Mesenchymal stem cell (in vitro differentiated cells and primary cell): ENCODE measurements at places on chromosomes 5 and 9.

- DNase-seq, result peak; percentile 53
Observed at GRCh38 chr9:96293498-96294158, 8.3 kb downstream of the HSD17B3 start.

DNA sequence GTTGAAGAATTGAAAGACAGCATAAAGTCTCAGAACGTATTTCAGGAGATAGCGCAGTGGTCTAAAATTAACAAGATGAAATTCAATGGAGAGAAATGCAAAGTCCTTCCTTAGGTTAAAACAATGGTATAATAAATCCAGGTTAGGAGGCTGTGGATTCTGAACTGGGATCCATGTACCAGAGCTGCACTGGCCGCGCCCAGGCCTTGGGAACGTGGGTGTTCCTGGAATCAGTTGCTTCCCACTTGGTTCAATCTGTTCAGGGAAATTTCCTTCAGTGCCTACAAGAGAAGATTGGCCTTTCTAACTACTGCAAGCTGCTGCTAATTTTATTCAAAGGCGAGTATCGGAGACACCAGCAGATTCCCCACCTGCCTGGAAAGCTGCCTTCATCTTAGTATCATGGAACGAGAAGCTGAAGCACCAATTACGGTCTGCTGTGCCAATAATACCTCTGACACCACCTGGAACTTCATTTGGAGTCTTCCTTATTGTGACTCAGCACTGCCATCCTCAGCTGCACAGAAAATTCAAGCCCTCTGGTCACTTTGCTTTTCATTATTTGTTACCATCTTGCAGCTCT, 14.3 kb upstream of the CTNND2 start:
- no peak for DNase-seq

- DNase-seq, result peak; percentile 96
Observed at GRCh38 chr9:113187929-113188595, 33.0 kb downstream of the FKBP15 start.

- peak; percentile 6 for DNase-seq
Observed at GRCh38 chr5:180259260-180259611, 32.6 kb downstream of the MAPK9 start.

DNA sequence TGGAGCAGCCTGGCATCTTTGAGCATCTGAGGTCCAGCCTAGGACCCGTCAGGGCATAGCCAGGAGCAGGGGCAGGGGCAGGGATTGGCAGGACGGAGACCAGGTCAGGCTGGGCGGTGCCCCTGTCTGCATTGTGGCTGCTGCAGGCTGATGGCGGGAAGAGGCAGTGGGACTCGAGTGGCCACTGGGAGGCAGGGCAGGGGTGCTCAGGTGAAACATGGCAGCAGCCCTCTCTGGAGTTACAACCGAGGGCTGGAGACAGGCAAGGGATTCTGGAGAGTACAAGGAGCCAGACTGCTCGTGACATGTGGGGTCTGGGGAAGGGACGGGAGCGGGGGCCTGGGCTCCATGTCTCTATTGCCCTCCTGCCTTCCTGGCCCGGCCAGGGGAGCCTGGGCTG, 97.4 kb upstream of the RAPGEF1 start:
- DNase-seq, result peak; percentile 3

DNA sequence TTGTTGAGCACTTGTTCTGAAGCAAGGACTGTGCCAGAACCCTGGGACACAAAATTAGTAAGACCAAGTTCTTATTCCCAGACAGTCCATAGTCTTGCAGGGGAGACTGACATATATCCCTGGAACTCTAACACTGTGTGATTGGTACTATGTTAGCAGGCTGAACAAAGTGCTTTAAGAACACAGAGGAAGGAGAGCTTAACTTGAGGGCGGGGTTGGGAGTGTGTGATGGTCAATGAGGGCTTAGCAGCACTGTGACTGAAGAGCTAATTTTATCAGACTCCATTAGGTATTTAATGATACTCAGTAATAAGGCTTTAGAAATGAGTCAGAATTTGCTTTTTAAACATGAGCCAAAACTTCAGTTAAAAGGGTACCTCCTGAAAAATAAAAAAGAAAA, 14.9 kb upstream of the SPATA24 start:
- no peak for DNase-seq

DNA sequence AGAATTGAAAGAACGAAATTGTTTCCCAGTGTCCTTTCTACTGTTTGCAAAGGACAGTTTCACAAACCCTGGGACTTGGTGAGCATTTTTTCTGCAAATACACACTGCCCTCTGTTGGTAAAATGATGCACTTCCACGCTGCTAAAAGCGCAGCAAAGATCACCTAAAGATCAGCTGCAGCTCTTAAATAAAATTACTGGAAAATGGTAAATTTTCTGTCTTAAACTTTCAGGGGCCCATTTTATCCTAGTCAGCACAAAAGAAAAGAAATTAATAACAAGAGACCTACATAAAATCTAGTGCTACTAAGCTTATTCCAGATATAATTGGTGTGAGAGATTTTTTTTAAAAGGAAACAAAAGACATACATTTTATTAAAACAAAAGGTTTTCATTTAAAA, 566.0 kb downstream of the CAAP1 start:
- DNase-seq, result peak; percentile 78

GRCh38 chr5:178189433-178189832, 2.3 kb upstream of the GMCL2 start:
- DNase-seq, result no peak

- DNase-seq, result peak; percentile 65
Observed at GRCh38 chr9:15837079-15837679, 284.3 kb downstream of the CCDC171 start.

DNA sequence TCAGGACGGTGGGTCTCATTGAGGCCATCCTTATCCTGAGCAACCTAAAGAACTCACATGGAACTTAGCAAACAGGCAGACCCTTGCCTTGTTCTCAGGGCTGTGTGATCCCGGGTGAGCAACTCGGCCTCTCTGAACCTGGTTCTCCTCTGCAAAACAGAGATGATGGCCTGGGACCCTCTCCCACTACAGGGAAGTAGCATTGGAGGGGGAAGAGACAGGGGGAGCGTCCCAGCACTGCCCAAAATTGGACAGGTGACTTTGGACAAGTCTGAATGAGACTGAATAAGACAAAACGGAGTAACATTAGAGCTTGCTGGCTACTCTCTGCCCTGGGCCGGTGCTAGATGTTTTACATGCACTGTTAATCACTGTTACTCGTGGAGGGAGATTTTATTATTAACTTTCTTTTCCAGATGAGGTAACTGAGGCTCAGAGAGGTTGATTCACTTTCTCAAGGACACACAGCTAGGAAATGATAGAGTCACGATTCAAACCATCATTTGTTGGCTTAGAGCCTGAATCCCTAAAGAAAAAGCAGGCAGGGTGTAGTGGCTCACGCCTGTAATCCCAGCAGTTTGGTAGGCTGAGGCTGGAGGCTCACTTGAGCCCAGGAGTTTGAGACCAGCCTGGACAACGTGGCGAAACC, 136.4 kb downstream of the C9orf50 start:
- no peak for DNase-seq

DNA sequence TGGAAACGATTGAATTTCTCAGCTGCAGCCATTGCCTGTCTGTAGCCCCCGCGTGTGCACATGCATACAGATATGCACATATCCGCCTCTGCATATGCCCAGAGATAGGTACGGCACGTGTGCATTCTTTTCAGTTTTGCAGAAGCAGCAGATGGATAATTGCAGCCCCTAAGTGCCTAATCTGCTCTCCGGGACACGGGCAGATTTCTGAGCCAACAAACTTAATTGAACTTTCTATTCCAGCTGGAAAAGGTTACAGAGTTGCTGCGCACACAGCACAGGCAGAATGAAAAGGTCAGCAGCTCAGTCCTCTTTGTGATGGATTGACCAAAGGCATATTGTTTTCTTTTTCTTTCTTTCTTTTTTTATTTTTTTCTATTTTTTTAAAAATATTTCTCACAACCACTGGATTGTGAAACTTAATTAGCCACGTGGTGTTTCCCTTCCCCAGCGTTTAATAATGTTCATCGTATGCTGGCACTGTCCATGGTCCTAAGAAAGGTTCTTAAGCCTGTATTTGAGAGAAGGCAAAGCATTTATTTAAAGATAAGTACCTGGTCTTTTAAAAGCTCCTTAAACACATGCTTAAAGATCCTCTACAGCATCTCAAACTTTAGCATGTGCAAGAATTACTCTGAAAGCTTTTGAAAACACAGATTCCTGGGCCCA, 270.2 kb upstream of the BRINP1 start:
- no peak for DNase-seq

DNA sequence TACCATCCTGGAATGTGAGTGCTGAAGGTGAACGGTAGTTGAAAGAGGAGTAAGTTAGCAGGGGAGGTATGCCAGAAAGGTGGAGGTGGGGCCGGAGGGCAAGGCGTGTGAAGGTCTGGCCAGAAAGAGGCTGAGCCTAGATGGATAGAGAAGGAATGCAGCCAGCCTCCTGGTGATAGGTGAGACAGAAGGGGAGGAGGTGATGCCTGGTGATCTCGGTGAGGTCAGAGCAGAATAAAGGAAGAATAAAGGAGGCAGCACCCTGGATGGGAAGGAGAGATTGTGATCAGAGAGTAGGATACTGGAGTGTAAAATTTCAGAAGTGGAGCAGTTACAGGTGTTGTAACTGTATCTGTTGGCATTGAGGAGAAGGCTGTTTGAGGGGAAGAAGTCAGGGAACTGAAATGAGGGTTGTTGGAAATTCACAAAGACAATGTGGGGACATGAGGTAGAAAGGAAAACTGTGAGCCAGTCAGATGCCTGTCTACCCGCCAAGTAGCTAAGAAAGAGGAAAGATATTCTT, 2.0 kb downstream of the GNG10 start:
- no peak for DNase-seq

DNA sequence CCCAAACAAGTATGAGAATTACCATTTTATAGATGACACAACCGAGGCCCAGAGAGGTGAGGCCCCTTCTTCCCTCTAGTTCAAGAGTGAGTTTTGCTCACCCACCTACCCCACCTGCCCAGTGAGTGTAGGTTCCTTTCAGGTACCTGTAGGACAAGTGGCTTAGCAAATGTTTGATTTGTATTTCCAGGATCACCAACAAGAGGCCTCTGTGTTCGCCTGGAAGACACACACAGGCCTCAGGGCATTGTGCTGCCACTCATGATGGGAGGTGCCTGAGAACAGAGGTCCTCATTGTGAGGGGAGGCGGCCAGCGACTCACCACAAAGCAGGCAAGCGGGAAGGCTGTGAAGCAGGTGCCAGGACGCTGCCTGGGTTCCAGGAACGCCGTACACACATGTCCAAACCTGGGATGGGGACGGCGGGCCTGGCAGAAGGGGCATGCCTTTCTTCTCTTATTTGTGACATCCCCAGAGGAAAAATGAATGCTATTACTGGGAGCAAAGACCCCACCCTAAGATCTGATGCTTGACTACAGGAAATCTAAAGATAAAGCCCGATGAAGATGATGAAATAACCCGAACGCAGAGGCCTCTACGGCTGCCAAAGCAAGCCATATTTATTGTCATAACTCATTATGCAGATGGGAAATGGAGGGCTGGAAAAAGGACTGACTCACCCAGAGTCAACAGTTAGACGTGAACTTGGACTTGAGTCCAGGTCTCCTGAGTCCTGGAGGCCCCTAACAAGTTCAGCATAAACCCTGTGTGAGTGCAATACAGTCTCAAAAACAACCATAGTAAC, 60.2 kb upstream of the SLC25A51 start:
- peak; percentile 91 for DNase-seq

DNA sequence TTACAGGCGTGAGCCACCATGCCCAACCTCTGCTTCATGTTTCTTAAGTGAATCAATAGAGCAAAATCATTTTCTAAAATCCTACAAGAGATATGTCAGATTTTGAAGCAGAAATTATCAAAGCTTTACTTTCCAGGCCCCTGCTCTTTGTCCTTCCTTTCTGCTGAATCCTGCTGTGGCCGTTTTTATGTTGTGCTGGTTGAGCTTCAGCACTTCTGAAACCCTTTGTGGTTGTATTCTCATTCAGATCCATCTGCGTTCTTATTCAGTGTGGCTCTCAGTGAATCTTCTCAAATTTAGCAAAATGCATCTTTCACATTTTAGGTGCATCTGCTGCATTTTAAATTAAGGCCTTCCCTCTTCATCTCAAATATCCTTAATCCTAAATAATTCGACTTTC, 26.0 kb downstream of the JMY start:
- no peak for DNase-seq

DNA sequence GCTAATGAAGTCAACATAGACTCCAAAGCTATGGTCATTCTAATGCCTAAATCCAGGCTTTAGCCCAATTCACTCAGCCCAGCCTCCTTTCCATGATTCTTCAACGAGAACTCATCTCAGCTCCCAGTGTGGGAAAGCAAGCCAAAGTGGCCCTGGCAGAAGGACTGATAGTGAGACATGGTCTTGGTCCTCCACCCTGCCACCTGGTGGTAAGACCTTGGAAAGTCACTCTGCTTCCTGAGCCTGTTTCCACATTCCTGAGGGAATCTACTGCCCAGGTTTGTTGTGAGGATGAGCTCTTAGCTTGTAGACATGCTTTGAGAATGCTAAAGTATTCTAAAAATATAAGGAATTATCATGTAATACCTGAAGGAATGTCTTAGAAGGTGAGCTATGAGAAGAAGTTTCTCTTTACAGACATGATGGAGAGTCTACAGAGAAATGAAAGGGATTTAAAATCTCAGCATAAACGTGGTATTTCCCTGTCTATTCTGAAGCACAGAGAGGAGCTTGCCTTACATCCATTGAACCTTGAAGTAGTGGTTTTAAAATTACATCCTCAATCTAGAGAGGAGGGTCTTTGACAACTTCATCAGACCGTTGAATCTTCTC, 173.5 kb downstream of the TRIM32 start:
- peak; percentile 68 for DNase-seq

- no peak for DNase-seq
Observed at GRCh38 chr5:132074772-132075718, 1.5 kb downstream of the CSF2 start.

GRCh38 chr5:133344266-133344665, 268.1 kb downstream of the FSTL4 start:
- no peak for DNase-seq

DNA sequence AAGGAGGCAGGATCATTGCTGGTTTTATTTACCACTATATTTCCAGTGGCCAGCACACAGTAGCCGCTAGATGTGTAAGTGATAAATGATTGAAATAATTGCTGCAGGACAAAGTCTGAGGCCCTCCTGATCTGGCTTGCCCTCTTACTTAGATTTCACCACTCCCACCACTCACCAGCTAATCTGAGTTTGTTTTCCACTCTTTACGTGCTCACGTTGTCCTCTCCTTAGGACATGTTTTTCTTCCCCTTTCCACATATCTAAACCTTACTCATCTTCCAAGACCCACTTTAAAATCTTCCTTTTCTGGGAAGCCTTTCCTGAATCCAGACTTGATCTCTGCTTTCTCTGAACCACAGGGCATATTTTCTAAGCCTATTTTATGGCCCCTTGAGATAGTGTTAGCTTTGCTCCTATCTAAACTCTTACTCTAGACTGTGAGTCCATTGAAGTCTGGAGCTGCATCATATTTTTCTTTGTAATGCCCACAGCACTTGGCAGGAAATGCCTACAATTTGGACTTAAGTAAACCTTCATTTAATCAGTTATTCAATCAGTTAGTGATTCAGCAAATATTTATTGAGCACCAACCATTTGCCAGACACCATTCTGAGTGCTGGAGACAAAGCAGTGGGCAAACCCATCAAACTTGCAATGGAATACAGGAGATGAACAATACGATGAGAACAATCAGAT, 2.4 kb downstream of the TLR4 start:
- peak; percentile 55 for DNase-seq

DNA sequence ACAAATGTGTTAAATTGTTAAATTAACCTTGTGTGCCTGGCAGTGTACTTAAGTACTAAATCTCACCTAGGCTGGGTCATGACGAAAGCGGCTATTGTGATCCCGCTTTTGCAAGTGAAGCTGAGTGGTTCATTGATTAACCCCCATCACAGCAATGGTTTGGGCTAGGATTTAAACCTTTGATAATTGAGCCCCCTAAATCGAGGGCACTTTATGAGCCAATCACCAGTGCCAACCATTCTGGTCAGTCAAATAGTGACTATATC, 22.8 kb downstream of the HNRNPK start:
- no peak for DNase-seq
